Left renal cortex interstitium (tissue), 4 donors: ENCODE measurements at places on chromosomes 6 and 20.
A peak's percentile ranks its signal among the peaks of the same experiment; 100 is the strongest.

GRCh38 chr20:59829054-59829785 is 104.2 kb downstream of the SYCP2 start:
- no peak for DNase-seq

DNA sequence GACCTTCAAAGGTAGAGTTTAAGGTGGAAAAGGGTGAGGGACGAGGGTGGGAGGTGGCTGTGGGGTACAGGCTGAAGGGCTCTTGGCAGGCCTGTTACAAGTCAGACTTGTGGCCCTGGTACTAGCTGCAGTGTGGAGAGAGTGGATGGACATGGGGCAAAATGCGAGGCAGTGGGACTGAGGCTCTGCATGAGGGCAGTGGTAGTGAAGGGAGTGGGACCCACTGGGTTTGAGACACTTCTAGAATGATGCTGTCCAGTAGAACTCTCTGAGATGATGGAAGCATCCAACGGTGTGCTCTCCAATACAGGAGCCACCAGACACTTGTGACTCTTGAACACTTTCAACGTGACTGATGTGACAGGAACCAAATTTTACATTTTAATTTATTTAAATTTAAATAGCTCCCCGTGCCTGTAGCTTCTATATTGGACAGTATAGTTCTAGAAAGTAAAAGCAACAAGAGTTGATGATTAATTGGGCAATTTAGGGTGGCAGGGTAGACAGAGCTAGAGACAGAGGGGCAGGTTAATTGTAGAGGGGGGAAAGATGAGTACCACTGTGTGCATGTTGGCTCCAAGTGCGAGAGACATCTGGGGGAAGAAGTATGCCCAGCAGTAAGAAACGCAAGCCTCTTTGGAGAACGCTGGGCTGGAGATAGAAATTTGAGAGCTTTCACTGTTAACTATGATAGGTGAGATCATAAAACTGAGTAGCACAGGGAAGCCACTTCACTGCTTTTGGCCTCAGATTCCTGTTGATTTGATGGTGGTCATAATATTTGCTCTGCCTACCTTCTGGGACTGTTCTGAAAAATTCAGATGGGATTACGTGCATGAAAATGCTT is 77.5 kb downstream of the TXNDC5 start:
- DNase-seq, result no peak

DNA sequence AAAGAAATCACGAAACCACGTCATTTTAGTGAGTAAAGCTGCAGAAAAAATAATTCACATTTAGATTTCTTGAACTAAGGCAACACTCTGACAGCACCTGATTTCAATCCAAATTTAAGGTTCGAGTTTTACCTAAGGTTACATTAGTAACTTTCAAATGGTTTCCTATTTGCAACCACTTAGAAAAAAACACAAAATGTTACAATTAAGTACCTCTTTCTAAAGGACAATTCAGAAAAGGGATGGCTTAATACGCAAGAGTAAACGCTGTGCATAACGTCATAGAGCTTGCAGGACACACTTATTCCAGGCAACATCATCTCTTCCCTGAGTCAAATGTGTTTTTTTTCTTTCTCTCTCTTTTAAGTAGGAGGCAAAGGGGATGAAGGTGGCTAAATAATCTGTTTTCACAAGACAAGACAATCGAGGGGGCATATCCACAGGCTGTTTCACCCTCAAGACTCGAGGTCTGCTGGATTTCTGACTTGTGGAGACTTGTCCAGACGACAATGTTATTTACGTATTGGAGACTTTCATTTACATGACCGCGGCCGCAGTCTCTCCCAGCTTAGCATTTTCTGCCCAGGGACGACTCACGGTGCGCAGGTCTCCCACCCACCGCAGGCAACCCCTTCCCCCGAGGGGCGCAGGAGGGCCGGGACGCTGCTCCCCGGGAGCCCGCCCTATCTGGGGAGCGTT is 86.0 kb downstream of the SESN1 start:
- DNase-seq, result peak; percentile 32

DNA sequence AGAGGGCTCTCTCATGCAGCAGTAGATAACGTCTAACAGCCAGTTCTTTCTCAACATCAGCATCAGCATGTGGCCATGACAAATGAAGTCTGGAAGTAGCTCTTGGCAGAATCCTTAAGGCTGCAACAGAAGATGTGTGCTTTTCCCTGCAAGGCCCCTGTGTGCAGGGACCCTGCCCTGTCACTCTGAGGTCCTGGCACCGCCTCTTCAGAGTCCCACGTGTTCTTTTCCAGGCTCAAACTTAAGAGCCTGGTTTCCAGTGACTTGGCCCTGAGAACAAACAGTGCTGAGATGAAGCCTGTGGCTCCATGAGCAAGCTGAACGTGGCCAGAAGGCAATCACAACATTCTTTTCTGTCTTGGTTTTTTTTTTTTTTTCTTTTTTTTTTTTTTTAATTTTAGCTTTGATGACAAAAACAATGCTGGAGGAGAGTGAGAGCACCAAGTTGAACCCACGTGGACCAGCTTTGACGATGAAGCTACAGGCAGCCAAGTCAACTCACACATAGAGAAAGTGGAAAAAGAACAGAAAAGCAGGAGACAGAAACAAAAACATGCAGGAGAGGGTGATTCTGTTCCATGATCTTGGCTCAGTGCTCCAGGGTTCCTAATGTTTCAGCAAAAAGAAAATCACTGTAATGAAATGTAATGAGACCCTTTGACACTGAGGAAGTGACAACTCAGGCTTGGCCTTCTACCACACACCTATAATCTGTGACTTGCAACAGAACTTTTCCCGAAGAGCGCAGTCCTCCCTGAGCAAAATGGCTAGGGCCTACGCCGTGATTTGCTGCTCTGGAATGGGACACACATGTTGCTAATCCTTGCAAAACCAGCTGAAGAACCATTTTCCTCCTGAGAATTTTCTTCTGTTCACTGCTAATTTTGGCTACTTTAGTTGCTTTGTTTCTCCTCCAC is 86.1 kb downstream of the FOXC1 start:
- DNase-seq, result no peak

- DNase-seq, result no peak
These were observed 12.8 kb upstream of the ZNFX1 start for GRCh38 chr20:49290608-49291191.
